Naive B cell (primary cell): ENCODE measurements at places on chromosomes 7 and 10. TPM values are rescaled to one million over a fixed set of nuclear protein-coding genes. Genes with fewer than 3 reads are reported as not detected.

DNA sequence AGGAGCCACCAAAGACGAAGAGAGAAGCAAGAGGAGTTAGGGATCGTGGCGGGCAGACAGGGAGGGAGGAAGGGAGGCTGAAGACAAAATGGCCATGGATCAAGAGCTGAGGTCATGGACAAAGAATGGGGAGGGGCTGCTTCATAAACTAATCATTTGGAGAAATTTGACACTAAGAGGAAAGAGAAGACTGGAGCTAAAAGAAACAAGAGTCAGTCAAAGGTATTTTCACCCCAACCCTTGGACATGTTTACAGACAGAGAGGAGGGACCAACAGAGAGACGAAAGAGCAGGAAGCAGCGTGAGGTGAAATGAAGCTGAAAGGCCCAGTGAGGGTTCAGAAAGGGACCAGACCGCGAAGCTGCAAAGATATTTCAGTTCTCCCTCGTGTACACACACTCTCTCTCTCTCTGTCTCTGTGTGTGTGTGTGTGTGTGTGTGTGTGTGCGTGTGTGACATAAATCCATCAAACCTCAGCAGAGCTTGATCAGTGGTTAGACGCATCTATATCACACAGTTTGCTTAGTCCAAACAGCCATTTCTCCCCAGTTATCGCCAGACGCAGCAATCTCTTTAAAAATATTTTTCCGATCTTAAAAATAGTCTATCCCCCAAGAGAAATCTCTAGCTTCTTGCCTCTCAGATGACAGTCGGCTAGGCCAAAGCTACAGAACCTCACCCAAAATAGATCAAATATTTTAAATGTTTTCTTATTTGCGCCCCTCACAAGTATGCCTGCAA, 12.5 kb upstream of the CALD1 start:
- peaks cover 36% of the 10 kb centered on the region for H3K4me1 ChIP-seq
- DNase-seq: peak; percentile 51
- H3K27ac ChIP-seq: peak overlapping the region; percentile 84
- H3K36me3 ChIP-seq: peaks cover 6% of the 10 kb centered on the region
- no peaks in the 10 kb centered on the region for H3K27me3 ChIP-seq
- peak overlapping the region; percentile 75 for H3K4me3 ChIP-seq

- no peaks in the 10 kb centered on the region for H3K36me3 ChIP-seq
- DNase-seq: no peak
- H3K27ac ChIP-seq: no peak overlapping the region
- peaks cover 36% of the 10 kb centered on the region for H3K27me3 ChIP-seq
- H3K4me3 ChIP-seq: no peak overlapping the region
- no peaks in the 10 kb centered on the region for H3K4me1 ChIP-seq
Measured at GRCh38 chr10:80708185-80708584, 170.5 kb downstream of the SH2D4B start.

- peak overlapping the region; percentile 87 for H3K4me3 ChIP-seq
- H3K36me3 ChIP-seq: no peaks in the 10 kb centered on the region
- no peaks in the 10 kb centered on the region for H3K27me3 ChIP-seq
- H3K4me1 ChIP-seq: peaks cover 58% of the 10 kb centered on the region
Measured at GRCh38 chr7:2530071-2530987, 10.8 kb downstream of the LFNG start.

- H3K4me1 ChIP-seq: peaks cover 18% of the 10 kb centered on the region
- H3K4me3 ChIP-seq: no peak overlapping the region
- no peak overlapping the region for H3K27ac ChIP-seq
- H3K27me3 ChIP-seq: no peaks in the 10 kb centered on the region
Measured at GRCh38 chr10:129742742-129743550, 221.1 kb downstream of the EBF3 start.

DNA sequence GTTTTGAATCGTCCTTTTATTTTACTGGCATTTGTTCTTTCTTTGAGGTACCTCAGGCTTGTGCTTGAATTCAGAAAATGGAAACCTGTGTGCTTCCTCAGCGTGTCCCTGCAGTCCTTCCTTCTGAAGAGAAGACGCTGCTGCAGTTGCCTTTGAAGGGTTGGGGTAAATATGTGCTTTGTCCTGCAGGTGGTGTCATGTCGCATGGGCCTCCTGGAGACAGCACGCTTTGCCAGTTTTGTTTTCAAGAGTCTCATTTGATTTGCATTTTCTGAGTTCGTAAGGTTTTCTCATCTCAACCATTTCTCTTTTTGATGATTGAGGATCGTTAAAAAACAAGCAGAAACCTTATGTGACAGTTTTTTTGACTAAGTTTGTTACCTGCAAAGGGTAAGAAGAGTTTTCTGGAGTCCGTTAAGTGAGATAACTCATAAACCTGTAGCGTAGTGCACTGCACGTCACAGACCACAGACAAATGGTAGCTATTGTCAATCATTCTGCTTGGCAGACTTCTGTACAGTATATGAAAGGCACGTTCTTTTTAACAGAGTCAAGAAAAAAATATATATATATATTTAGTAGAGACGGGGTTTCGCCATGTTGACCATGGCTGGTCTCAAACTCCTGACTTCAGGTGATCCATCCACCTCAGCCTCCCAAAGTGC, 57.0 kb downstream of the CDC123 start:
- peak; percentile 76 for DNase-seq
- peaks cover 13% of the 10 kb centered on the region for H3K36me3 ChIP-seq
- peak overlapping the region; percentile 97 for H3K27ac ChIP-seq
- no peaks in the 10 kb centered on the region for H3K27me3 ChIP-seq
- H3K4me3 ChIP-seq: no peak overlapping the region
- peaks cover 20% of the 10 kb centered on the region for H3K4me1 ChIP-seq

- no peak for DNase-seq
- H3K36me3 ChIP-seq: peaks cover 32% of the 10 kb centered on the region
- H3K4me3 ChIP-seq: no peak overlapping the region
- no peak overlapping the region for H3K27ac ChIP-seq
- H3K27me3 ChIP-seq: no peaks in the 10 kb centered on the region
Measured at GRCh38 chr10:50312464-50313437, 61.4 kb upstream of the ASAH2 start.

DNA sequence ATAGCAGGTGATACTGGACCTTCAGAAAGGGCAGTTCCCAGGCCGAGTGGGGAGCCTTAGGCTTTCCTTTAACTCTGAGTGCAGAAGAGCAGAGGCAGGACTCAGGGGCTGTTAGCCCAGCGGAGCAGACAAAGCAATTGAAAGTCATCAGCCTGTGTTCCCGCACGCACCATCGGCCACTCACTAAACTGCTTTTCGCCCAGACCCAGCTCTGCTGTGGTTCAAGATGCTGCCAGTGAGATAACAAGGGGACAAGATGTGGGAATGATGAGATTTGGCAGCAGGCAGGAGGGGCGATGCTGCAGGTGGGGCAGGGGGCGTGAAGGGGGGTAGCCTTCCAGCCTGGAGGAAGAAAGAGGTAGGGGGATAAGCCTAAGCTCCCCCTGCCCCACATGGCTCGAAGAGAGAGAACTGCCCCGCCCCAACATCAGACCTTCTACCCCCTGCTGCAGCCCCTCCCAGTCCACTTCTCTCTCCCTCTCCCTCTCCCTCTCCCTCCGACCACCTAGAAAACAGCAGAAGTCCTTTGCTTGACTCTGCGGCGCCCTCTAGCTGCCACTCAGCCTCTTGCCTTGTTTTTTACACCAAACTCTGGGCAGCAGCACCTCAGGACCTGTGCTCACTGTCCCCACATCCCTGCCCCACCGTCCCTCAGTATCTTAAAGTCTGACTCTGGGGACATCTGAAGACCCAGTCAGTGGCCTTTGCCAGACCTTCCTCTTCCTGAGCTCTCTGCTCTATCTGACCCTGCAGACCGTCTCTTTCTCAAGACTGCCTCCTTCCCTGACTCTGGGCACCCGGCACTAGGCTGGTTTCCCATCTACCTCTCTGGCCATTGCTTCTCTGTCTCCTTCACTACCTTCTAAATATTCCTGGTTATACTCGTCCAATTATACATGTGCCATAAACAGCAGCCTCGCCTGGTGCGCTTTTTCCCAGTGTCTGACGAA, 110.5 kb downstream of the C10orf105 start:
- DNase-seq: peak; percentile 55
- peaks cover 12% of the 10 kb centered on the region for H3K27me3 ChIP-seq
- no peaks in the 10 kb centered on the region for H3K4me1 ChIP-seq
- H3K36me3 ChIP-seq: no peaks in the 10 kb centered on the region
- H3K27ac ChIP-seq: no peak overlapping the region
- no peak overlapping the region for H3K4me3 ChIP-seq

GRCh38 chr7:123612024-123612423, 10.4 kb downstream of the ASB15 start:
- H3K4me1 ChIP-seq: no peaks in the 10 kb centered on the region
- peaks cover 21% of the 10 kb centered on the region for H3K27me3 ChIP-seq
- DNase-seq: no peak
- H3K4me3 ChIP-seq: no peak overlapping the region
- H3K36me3 ChIP-seq: no peaks in the 10 kb centered on the region

GRCh38 chr10:69382382-69383117, 34.2 kb downstream of the TACR2 start:
- DNase-seq: no peak
- peaks cover 43% of the 10 kb centered on the region for H3K36me3 ChIP-seq
- no peak overlapping the region for H3K27ac ChIP-seq
- H3K4me1 ChIP-seq: peaks cover 5% of the 10 kb centered on the region
- no peaks in the 10 kb centered on the region for H3K27me3 ChIP-seq

Gene RAB11FIP2
- 9.0 TPM for polyA plus RNA-seq

- DNase-seq: no peak
- H3K27me3 ChIP-seq: no peaks in the 10 kb centered on the region
- H3K27ac ChIP-seq: no peak overlapping the region
- H3K36me3 ChIP-seq: no peaks in the 10 kb centered on the region
- H3K4me3 ChIP-seq: no peak overlapping the region
- H3K4me1 ChIP-seq: no peaks in the 10 kb centered on the region
Measured at GRCh38 chr7:135898226-135898625, 78.9 kb downstream of the MTPN start.

GRCh38 chr7:27346531-27347275, 104.1 kb downstream of the EVX1 start:
- no peaks in the 10 kb centered on the region for H3K36me3 ChIP-seq
- H3K4me3 ChIP-seq: no peak overlapping the region
- no peak overlapping the region for H3K27ac ChIP-seq
- no peaks in the 10 kb centered on the region for H3K4me1 ChIP-seq

DNA sequence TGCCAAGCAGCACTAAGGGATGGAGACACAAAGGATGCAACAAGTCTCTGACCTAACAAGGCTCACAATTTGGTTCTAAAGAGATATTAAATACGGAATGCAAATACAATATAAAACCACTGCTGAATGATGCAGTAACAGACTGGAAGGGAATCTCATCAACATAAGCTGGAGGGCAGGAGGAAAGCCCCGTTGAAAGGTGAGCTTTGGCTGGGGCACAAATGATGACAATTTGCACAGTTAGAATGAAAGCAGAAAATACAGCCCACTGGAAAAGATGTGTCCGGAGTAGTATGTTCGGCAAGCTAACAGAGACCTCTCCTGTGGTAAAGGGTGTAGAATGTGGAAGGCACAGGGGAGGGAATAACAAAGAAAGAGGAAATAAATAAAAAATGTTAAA, 26.1 kb downstream of the PAXIP1 start:
- H3K36me3 ChIP-seq: peaks cover 19% of the 10 kb centered on the region
- no peaks in the 10 kb centered on the region for H3K27me3 ChIP-seq
- no peak overlapping the region for H3K27ac ChIP-seq
- no peak for DNase-seq

DNA sequence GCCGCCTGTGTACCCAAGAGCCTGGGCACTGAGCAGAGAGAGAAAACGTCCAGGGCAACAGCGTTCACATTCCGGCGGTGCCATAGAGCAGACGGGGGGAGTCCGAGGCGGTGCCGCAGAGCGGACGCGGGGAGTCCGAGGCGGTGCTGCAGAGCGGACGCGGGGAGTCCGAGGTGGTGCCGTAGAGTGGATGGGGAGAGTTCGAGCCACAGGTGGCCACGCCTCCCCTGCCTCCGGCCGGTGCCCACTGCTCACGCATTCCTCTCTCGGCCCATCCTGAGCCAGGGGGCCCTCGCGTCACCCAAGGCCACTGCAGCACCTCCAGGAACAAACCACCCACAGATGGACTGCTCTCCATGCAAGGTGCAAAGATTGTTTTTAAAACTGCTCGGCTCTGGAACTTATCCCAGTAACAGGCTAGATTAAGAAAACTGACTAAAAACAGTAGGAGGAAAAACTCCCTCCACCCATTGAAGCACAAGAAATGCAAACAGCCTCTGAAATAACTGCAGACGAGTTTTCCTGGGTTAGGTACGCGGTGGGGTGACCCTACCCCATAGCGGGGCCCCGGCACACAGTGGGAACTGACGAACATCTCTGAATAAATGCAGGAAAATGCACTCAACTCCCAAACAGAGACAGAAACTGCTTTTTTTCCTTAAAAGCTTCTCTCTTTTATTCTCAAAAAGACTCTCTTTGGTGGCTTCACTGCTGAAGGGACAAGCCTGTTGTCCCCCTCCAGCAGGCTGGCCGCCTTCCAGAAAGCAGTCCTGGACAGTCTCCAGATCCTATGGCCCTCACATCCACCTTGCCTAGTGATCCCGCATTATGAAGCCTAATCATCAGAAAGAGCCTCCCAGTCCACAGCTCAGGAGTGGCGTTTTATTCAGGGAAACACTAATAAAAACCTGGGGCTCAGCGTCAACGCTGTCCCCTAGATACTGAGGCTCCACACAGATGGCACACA, 55.9 kb downstream of the DIP2C start:
- H3K27ac ChIP-seq: no peak overlapping the region
- DNase-seq: no peak
- H3K36me3 ChIP-seq: no peaks in the 10 kb centered on the region
- peaks cover 51% of the 10 kb centered on the region for H3K27me3 ChIP-seq
- no peak overlapping the region for H3K4me3 ChIP-seq
- H3K4me1 ChIP-seq: peaks cover 5% of the 10 kb centered on the region

Gene AASS
- 2.4 TPM for polyA plus RNA-seq

Gene PLXNA4
- polyA plus RNA-seq: not detected

- H3K27ac ChIP-seq: no peak overlapping the region
- H3K4me3 ChIP-seq: no peak overlapping the region
- H3K27me3 ChIP-seq: no peaks in the 10 kb centered on the region
- DNase-seq: no peak
Measured at GRCh38 chr10:66204838-66205237, 721.0 kb upstream of the LRRTM3 start.

DNA sequence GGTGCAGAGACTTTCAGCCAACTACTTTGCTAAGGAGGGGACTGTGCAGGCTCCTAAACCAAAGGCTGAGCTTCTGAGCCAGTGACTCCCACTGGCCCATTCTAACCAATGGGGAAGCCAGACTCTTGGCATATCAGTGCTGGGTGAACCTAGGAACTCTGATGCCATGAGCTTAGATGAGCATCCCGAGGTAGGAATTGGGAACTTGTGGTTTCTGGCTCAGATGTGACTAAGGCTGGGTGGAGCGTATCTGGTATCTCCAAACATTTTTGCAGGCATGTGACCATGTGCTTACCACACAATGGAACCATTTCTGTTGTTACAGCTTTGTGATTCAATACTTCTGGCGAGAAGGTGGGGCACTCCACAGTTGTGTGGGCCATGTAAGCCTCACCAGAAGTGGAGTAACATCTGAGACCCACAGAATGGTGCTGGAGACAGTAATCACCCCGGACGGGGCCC, 2.5 kb upstream of the AVPI1 start:
- no peak for DNase-seq
- H3K4me3 ChIP-seq: no peak overlapping the region
- H3K4me1 ChIP-seq: peaks cover 16% of the 10 kb centered on the region
- H3K27ac ChIP-seq: no peak overlapping the region
- H3K36me3 ChIP-seq: no peaks in the 10 kb centered on the region
- H3K27me3 ChIP-seq: peaks cover 8% of the 10 kb centered on the region

- no peak for DNase-seq
- peaks cover 29% of the 10 kb centered on the region for H3K4me1 ChIP-seq
- peaks cover 80% of the 10 kb centered on the region for H3K36me3 ChIP-seq
- H3K27me3 ChIP-seq: no peaks in the 10 kb centered on the region
- H3K4me3 ChIP-seq: no peak overlapping the region
Measured at GRCh38 chr10:113691381-113691780, 11.7 kb downstream of the CASP7 start.
